ENCODE measurements at places on chromosomes 1 and 21.
A peak's percentile ranks its signal among the peaks of the same experiment; 100 is the strongest.

DNA sequence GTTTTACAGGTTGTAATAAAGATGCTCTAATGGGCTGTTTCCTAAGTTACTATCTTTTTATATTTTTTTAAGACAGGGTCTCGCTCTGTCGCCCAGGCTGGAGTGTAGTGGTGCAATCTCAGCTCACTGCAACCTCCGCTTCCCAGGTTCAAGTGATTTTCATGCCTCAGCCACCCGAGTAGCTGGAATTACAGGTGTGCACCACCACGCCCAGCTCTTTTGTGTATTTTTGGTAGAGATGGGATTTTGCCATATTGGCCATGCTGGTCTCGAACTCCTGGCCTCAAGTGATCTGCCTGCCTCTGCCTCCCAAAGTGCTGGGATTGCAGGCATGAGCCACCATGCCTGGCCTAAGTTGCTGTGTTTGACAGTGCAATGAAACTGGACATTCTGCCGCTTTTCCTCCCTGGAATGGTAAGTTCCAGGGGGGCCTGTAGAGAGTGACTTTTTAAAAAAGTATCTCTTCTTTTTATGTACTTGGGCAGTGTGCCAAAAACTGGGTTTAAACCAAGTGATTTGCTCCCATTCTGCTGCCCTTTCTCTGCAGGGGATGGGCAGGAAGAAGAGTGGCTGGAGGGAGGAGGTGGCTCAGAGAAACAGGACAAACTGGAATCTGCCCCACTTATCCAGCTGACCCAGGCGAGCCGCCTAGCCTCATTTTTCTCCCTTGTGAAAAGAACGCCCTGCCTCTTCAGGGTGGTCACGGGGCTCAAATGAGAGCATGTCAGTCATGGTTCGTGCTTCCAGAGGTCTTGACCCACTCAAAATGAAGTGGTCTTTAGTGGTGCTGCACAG, 2.3 kb downstream of the SLC37A1 start:
- DNase-seq: peak; percentile 25

DNA sequence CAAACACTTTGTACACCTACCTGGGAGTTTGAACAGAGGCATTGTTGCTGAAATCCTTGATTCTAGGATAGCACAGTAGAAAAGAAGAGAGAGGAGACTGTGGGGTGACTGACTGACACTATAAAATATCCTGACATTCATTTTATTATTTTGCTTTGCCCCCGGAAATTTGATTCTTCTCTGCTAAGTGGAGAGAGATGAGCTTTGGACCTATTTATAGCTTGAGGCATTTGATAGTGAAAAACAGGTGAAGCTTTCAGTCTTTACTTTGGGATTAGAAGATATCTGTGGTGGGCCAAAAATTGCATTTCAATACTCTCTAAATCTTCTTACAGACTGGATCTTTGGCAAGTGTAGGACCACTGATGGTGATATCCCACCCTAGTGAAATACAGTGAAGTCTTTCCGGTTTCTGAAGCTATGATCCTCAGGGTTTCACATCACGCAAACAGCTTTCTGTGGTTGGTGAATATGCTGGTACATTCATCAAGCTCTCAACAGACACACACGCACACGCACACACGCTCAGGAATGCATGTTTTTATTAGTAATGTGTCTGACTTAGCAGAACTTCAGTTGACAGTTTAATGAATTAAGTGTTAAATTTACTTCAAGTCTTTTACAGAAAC, at the start of gene AMPD1:
Gene AMPD1 (minus strand): TSS at position 117 of the 629 bp plus-strand sequence. CDS start 75 bp downstream, at position 42.
- DNase-seq: no peak

- no peak for DNase-seq
Measured at GRCh38 chr21:27329255-27329851, 362.5 kb upstream of the ADAMTS5 start.

DNA sequence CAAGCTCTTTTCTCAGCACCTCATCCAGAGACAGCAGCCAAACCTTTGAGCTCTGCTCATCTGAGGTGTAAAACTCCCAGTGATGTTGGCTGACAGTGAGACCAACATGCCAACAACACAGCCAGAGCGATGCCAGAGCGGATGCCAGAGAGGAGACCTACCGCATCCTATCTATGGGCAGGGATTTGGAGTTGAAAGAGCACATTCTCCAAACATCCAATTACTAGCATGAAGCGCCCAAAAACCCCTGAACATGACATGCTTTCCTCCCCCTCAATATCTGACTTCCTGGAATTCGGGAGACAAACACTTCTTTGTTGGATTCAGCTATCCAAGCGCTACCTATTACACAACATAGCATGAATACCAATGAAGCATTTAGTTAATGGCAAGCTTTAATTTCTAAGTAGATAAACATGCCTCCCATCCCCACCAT, 23.1 kb upstream of the PAXBP1 start:
- no peak for DNase-seq

DNA sequence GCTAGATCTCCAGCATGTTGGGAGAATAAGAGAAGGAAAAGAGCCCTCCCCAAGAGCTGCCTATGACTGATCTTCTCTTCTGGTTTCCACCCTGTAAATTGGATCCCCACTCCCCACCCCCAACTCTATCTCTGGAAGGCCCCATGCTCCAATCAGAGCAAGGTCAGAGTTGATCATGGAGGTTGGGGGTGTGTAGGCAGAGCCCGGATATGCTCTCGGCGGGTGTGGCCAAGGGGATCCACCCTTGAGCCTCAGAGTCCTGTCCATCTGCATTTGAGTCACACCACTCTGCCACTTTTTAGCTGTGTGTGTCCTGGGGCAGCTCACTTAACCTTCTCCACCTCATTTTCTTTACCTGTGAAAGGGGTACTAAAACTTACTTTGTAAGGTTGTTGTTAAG, 79.5 kb downstream of the NAV1 start:
- no peak for DNase-seq

GRCh38 chr21:16241479-16241963, 511.7 kb downstream of the USP25 start:
- DNase-seq: no peak

DNA sequence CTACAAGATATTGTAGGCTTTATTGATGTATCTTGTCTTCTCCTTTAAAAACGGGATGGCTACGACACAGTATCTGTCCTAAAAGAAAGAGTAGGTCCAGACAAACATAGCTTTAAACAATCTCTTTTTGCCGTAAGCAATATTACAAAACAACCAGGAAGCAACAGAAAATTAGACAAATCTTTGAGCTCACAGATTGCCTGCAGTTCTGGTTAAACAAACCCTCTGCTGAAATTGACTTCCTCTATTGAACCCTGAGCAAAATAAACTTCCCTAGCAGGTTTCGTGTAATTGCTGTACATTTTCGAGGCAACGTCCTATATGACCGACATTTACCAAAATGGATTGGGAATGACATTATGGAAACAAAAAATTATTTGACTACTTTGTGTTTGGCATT, 50.6 kb downstream of the CHML start:
- DNase-seq: no peak

- no peak for DNase-seq
Measured at GRCh38 chr1:86448670-86449069, 20.1 kb upstream of the CLCA1 start.

DNA sequence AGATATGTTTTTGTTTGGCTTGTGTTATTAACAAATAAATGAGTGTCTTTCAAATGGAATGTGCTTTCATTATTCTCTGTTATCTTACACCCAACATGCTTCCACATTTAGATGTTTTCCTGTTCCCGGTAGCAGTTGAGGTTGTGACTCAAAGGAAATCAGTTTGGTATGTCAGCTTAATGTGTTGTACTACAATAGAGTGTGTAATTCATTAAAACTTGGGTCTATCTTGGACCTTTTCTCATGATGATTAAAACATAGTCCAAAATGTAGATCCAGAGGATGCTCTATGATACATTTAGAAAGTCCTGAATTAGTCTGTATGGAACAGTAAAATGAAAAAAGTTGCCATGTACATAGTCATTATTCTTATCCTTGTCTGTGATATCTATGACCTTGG, 26.7 kb downstream of the RTCA start:
- no peak for DNase-seq

GRCh38 chr1:213623064-213623581, 364.6 kb upstream of the PROX1 start:
- DNase-seq: no peak

- no peak for DNase-seq
Measured at GRCh38 chr1:205262731-205263171, 35.0 kb downstream of the TMCC2 start.

DNA sequence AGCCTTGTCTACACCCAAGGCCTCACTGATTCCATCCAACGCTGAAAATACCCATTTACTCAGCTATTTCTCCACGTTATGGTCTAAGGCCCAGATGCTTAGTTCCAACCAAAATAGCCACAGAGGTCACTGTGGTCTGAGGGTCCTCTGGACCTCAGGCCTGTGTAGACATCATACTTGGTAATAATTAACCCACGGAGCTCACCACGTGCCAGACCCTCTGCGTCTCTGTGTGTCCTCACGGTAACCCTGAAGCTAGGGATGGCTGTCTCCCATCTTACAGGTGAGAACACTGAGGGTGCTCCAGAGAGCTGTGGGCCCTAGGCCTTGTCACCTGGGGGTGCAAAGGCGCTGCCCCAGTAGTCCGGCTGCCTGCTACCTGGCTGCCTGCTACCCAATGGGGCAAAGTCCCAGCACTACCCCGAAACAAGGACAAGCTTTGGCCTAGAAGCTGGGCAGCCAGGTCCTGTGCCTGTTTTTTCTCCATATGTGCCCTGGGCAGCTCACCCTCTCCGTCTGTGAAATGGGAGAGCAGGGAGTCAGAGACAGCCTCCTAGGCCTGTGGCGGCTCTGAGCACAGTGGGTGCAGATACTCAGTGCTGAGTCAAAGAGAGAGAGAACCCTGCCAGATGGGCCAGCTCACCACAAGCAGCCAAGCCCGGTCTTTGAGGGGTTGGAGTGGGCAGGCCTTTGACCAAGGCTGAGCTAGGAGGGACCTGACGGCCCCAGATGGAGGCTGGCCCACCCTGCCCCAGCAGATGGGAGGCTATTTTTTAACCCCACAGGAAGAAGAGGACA, 17.0 kb upstream of the RUNX3 start:
- DNase-seq: no peak

DNA sequence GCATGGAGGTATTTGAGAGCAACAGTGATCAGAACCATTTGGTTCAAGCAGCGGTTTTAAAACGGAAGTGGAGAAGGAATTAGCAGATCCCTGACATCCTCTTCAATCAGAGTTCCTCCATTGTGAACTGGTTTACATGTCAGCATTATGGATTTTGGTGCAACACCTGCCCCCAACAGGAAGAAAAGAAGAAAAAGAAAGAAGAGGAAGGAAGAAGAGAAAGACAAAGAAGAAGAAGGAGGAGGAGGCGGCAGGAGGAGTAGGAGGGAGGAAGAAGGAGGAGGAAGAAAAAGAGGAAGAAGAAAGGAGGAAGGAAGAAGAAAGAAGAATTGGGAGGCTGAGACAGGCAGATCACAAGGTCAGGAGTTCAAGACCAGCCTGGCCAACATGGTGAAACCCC, 17.4 kb downstream of the NDUFS5 start:
- DNase-seq: no peak

DNA sequence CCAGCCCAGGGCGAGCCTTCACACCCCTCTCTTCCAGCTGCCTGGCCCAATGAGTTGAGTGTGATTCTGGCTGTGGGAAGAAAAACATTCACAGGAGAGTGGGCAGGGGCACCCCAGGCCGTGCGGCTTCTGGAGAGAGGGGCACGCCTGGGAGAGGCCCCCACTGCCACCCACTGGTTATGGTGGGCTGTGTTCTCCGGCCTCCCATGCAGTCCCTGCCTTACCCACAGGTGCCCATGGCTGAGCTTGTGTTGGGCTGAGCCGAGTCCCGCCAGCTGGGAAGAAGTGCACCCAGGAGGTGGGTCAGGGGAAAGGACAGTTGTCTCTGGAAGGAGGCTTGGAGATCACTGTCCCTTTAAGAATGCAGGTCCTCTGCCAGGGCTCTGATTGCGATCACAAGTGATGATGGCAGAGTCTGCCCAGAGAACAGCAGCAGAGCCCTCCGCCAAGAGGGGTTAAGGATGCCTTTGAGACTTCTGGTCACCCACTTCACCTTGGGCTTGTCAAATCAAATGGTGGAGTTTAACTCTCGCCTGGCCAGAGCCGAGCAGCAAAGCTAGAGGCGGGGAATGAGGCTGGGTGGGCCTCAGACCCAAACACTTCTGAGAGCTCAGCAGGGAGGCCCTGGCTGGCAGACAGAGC, 124.7 kb upstream of the ARHGEF16 start:
- no peak for DNase-seq

- no peak for DNase-seq
Measured at GRCh38 chr1:91011726-91012125, 10.1 kb downstream of the ZNF644 start.

GRCh38 chr1:30840904-30841598, 67.5 kb downstream of the SDC3 start:
- DNase-seq: no peak

DNA sequence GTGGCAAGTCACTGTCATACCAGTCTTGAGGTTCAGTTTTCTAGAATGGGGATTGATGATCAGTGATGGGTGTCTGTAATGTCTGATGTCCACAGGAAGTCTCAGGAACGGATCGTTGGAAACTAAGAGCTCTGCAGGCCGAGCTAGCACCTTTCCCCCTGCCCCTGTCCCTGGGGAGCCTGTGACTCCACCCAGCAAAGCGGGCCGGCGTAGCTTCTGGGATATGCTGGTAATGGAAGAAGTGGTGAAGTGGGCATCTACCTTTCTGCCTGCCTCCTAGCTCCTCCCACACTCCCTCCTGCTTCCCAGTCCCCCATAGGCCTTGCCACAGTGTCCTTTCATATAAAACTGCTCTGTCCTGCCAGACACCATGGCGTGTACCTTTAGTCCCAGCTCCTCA, 13.4 kb downstream of the HYI start:
- DNase-seq: no peak

DNA sequence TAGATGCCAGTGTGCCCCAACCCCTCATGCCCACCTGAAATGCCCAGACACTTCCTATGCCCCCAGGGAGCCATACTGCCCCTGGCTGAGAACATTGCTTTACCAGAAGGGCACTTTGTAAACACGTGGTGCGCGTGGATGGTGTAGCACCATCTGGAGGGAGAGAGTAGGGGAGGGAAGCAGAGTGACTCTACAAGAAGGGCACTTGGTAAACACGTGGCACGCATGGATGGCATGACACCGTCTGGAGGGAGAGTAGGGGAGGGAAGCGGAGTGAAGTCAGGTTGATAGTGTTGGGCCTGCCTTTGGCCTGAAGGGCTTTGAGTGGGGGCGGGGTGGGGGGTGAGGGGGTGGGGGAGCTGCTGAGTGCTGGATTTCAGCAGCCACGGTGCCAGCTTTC, 324.0 kb upstream of the VAMP3 start:
- DNase-seq: no peak

Measured in dorsolateral prefrontal cortex (tissue), 122 donors.